Cardiac fibroblast (primary cell): ENCODE measurements at places on chromosomes 5 and 9.

DNA sequence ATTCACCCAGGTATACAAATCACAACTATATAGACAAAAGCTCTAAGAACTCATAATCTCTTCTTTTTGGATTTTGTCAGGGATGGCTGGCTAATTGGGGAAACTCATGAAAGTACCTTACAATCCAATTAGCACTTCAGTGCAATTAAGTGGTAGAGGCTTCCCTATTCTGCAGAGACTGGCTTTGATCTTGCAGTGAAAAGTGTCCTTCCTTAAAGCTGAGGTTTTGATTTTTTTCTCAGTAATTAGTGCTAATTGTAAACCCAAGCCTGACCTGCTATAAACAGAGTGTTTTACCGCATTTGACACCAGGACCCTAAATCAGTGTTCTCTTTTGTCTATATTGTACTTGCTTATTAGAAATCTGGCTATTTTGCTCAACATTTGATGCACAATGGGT, 294.0 kb upstream of the EFNA5 start:
- DNase-seq, result no peak

DNA sequence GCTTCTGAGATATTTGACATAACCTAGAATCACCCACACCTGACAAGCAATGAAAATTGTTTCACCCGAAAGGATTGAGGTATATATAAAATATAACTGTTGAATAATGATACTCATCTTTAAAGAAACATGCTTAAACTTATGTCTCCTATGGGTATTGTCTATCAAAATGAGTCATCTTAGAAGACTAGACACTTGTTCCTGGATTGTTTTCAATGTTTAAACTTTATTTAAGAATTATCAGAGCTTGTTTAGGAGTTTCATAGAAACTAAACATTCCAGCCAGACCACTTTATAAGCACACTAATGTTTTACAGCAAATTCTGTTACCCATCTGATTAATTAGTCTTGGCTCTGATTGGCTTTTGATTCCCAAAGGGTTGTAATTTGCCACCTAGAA, 19.6 kb downstream of the NFX1 start:
- DNase-seq, result no peak

- peak; percentile 59 for DNase-seq
Observed at GRCh38 chr5:138664276-138664943, 88.8 kb upstream of the CTNNA1 start.

DNA sequence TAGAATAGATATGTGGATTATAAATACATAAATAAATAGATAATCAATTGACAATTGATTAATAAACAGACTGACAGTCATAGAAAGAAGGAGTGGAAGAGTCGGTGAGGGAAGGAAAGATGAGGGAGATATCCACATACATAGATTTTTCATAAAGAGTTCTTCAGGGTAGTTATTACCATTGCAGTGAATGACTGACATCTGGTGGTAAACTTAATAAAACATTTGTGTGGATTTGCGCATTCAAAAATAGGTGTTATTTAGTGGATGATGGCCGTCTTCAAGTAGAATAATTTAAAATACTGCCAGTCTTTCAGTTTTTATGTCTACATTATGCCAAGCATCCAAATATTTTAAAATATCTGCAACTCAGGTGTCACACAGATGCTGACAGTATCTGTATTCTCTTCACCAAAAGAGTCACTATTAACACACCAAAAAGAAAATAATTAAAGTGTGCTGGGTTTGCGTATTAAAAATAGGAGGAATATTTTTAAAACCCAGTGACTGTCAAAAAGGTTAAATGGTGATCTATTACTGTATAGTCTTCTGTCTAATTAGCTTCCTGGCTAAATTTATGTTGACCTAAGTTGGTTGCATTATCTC, 78.8 kb downstream of the GIN1 start:
- peak; percentile 78 for DNase-seq
